Pancreas (tissue), 10 donors: ENCODE measurements at places on chromosomes 4 and X. TPM values are rescaled to one million over a fixed set of nuclear protein-coding genes. Genes with fewer than 3 reads are reported as not detected.
A peak's percentile ranks its signal among the peaks of the same experiment; 100 is the strongest.

DNA sequence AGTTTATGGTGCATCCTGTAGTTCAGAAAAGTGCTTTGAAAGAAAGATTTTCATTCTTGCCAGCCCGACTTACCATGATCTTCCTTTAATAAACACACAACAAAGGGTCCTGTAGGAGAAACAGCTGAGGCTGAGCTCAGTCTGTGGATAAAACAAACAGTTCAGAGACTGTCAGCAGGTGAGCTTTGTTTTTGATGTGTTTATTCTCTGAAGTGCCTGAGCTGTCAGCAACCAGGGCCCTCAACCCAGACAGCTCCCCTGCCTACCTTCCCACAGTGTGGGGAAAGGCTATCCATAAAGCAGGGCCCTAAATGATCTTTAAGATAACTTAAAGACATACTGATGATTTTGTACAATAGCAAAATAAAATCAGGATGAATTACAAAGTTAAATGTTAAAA is 459.2 kb upstream of the GALNT7 start:
- DNase-seq: no peak

DNA sequence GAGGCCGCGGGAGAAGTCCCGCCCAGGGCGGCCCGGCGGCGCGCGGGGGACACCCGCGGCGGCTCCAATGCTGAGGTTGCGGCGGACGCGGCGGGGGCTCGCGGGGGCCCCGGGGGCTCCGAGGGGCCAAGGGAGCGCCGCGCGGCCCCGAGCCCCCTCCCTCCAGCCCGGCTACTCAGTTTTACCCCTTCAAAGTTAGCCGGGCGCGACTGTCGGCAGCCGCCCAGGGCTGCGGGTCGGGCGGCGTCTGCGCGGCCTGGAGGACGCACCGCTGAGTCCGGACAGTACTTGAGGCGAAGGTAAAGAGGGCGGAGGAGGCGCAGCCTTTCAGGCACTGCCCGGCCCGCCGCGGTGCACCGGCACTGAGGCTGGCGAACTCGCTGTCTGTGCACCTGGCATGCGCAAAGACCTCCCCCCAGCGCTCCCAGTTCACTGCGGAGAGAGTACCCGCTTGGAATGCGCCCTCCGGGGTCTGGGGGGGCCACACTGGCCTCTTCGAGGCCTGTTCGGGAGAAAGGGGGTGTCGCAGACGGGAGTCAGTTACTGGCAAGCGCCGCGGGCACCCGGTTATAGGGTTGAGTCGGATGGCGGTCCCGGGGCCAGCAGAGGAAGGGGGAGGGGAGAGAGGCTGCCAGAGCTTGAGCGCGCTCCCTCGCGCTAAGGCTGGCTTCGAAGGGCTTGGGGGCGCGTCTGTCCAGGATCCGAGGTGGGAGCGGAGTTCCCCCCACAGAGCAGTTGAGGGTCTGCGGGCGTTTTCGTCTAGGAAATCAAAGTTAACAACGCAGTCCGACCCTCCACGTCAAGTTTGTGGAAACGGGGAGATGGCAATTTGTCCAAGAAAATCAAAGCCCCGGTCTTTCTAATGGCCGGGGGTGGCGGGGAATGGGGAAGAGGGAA is 1.1 kb downstream of the PCDH19 start:
- DNase-seq: peak; percentile 8

- no peak for DNase-seq
Measured at GRCh38 chr4:1535926-1536578, 129.8 kb upstream of the NKX1-1 start.

GRCh38 chrX:76796311-76796710 is 368.8 kb downstream of the MAGEE1 start:
- DNase-seq: no peak

DNA sequence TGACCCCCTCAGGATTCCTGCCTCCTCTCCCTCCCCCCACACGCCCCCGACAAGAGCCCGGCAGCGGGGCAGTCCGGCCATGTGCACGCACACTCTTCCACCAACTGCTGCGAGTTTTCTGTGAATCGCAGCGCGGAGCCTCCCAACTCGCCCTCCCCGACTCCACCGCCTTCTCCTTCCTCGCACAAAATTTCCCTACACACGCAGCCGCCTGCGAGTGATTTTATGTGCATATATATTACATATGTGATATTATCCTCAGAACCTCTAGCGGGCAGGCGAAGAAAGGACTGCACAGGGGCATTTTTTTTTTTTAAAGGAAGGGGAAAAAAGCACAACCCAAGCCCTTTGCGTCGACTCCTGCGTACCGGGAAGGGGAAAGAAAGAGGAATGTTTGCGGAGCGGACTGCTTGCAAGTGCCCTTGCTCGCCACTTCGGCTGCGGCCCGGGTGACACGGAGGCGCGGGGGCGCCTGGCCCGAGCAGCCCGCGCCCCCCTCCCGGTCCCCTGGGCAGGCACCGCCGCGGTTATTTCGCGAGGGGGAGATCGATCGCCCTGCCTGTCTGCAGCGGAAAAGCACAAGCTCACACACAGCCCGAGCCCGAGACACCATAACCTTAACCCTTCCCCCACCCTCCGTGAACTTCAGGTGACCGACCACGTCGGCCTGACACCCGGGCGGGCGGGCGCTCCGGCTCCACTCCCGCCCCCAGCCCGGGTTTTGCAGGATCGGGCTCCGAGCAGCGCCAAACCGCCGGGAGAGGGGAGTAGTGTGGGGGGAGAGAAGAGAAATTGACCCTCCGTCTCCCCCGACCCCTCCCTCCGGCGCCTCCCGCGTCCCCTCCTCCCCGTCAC is 2.3 kb downstream of the ZNF827 start:
- DNase-seq: peak; percentile 84

GRCh38 chr4:185742766-185743165 is 69.2 kb downstream of the SORBS2 start:
- peak; percentile 54 for DNase-seq

GRCh38 chr4:187258651-187259401 is 535.2 kb upstream of the FAT1 start:
- DNase-seq: no peak

DNA sequence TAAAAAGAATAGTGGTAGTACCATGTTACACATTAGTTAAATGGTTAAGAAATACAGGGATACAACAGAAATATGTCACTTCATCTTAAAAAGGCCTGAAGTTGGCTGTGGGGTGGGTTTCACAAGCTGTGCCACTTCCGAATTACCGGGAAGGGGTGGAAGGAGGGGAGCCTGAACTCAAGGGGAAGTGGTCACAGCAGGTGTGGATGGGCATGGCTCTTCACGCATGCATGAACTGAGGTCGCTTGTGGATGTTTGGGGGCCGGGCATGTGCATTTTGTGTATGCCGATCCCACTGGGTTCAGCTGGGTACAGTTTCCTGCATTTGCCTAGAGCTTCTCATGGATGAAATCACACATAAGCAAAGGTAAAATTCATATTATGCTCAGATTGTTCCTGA is 64.9 kb downstream of the CLCN4 start:
- no peak for DNase-seq

GRCh38 chr4:148215202-148215601 is 227.0 kb downstream of the NR3C2 start:
- DNase-seq: no peak

- DNase-seq: no peak
Measured at GRCh38 chr4:38957893-38958292, 74.3 kb downstream of the TMEM156 start.

DNA sequence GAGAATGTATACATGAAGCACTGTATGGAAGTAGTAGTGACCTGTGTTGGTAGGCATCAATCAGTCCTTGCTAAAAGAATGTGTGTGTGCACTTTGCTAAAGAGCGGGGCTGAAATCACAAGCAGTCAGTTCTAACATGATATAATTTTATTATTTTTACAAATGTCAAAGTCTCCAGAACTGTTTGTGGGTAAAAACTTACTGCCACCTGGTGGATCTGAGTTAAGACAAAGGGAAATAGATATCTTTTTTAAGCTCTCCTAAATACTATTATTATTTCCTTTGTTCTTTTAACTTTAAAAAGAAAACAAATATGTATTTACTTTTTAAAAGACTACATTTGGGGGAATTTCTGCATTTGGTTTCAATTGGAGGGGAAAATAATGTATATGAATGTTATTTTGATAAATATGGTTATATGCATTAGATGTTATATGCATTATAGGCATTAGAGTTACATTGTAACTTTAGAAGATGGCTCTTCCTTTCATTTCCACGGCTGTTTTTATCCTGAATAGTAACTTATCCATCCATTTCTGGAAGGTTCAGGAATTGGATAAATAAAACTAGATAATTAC is 7.8 kb upstream of the CLOCK start:
- no peak for DNase-seq

DNA sequence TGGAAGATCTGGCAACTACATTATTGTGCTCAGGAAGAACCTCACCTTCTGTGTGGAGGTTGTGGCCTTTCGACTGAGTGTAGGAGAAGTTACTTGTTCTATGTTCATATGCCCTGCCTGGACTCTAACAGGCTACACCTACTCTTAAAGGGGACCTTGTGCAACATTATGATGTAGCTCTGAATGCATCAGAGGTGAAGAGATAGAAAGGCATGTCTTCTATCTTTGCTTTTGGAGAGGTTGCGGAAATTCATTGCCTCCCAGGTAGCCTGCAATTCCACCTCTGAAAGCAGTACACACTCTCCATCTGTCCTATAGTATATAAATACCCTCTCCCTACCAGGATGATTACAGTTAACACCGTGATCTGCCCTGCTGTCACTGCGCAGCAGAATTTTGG is 7.1 kb upstream of the SLAIN2 start:
- no peak for DNase-seq

- no peak for DNase-seq
Measured at GRCh38 chrX:111435469-111435868, 23.5 kb upstream of the DCX start.

- DNase-seq: no peak
Measured at GRCh38 chr4:24248674-24249630, 335.4 kb downstream of the DHX15 start.

The HDX gene
- 0.35 TPM for total RNA-seq

The PAGE4 gene
- not detected for total RNA-seq

The EDA gene
- 3.6 TPM for total RNA-seq
